ENCODE measurements at places on chromosomes 4 and X.

GRCh38 chr4:183289688-183290087, 30.4 kb downstream of the CLDN22 start:
- DNase-seq: no peak

- no peak for DNase-seq
Measured at GRCh38 chr4:47462799-47463234, 685 bp downstream of the COMMD8 start.

DNA sequence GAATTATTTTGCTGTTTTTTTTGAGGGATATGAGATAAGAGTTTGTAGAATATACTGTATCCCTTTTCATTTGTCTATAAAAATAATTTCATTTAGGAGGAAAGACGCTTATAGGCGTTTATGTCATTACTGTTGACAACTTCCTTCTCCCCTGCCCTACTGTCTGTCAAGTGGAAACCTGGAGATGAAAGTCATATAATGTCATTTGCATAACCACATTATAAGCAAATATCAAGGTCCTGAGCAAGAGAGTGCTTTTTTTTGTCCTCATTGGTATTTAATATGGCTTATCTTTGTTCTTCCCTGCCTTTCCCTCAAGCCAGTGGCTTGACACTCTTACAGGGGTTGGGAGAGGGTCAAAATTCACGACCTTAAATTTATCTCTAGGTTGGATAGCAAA, 55.8 kb downstream of the LRP2BP start:
- no peak for DNase-seq

DNA sequence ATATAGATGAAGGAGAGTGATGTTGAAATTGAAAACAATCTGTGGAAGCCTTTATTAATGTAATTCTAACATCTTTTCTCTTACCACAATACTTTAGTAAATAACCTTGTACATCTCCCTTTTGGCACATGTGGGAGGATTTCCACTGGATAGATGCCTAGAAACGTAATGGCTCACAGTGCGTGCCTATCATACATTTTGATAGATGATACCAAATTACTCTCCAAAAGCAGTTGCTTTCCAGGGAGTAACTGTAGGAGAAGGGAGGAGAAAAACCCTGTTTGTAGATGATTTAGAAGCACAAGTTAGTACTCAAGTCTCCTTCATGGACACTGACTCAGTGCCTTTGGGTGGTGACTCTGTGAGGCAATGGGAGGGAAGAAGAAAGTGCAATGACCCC, 476.3 kb downstream of the CCSER1 start:
- no peak for DNase-seq

DNA sequence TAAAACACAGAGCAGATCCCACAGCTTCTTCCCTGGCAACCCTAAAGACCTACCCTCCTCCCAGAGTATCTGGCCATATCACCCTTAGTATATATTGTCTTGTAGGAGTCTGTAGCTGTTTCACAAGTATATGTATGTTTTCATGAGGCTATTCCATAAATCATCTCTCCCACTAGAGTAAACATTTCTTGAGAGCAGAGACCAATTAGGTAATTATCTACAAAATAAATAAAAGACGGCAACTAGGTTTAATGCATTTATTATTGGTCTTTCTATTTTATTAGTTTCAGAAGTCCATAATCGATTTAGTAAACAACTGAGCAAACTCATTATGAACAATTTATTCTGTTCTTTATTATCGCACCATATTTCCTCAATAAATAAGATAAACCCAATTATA, 7.0 kb downstream of the ACOT9 start:
- no peak for DNase-seq

DNA sequence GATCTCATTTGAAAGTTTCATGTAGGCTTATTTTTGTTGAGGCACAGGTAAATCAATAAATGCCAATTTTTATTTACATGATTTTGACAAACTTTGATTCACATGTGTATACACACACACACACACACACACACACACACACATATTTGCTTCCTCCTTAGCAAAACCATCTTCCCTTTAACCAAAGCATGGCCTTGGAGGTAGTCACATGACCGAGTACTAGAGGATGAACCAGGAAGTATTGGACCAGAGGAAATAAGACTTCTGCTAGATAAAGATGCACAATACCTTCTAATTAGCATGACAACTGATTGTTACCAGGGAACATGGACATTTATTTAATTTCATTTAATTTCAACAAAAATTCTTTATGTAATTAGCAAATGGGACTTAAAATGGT, 23.4 kb upstream of the CFAP299 start:
- no peak for DNase-seq

- no peak for DNase-seq
Measured at GRCh38 chr4:3031357-3032082, 42.8 kb downstream of the HTT-AS start.

- peak; percentile 66 for DNase-seq
Measured at GRCh38 chr4:140012688-140013486, 141.1 kb downstream of the MAML3 start.

DNA sequence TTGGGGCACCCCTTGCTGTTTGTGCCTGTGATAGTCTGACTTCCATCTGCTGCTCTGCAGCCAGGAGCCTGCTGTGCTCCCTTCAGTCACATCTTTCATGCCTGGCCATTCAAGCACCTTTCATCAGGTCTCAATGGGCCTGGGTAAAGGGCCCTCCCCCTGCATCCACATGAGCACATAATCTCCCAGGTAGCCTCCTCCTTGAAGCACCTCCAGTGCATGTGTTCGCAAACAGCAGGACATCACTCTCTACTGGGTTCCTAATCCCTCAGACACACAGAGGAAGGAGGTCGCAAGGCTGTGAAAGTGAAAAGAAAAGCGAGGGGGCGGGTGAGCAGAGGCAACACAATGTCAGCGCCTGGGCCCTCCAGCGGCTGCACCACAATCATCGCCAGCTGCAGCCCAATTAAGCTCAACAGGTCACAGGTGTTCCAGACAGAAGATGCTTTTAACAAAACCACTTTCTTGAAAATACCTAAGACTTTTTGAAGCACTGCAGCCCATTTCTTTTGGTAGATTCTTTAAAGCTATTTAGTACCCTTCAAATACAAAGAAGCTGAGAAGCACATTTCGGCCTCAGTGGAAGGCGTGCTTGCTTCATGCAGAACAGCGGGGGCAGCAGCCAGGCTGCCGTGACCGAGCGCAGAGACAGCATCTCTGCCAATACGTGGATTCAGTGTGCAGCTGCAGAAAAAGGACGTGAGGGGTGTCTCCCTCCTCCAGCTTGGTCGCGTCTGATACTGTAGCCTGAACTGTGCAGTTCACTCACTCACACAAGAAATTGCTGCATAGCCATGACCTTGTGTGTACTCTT, 92.2 kb upstream of the SPRY1 start:
- no peak for DNase-seq

GRCh38 chrX:105803891-105804290, 18.4 kb upstream of the NRK start:
- no peak for DNase-seq

DNA sequence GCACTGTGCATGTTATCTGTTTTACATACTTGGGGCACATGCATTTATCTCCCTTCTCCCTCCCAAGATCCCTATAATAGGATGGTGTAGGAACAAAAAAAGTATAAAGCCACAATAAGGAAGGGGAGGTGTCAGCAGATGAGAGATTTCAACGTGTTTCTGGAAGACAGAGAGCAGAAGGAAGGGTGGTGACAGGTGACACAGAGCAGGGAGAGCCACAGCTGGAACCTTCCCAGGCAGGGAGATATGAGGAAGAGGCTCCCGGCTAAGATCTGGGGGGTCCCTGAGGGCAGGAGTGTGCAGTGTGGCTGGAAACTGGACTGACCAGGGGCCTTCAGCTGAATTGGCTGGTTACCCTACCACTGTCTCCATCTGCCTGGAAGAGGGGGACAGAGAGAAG, 107.4 kb downstream of the BCOR start:
- DNase-seq: no peak

DNA sequence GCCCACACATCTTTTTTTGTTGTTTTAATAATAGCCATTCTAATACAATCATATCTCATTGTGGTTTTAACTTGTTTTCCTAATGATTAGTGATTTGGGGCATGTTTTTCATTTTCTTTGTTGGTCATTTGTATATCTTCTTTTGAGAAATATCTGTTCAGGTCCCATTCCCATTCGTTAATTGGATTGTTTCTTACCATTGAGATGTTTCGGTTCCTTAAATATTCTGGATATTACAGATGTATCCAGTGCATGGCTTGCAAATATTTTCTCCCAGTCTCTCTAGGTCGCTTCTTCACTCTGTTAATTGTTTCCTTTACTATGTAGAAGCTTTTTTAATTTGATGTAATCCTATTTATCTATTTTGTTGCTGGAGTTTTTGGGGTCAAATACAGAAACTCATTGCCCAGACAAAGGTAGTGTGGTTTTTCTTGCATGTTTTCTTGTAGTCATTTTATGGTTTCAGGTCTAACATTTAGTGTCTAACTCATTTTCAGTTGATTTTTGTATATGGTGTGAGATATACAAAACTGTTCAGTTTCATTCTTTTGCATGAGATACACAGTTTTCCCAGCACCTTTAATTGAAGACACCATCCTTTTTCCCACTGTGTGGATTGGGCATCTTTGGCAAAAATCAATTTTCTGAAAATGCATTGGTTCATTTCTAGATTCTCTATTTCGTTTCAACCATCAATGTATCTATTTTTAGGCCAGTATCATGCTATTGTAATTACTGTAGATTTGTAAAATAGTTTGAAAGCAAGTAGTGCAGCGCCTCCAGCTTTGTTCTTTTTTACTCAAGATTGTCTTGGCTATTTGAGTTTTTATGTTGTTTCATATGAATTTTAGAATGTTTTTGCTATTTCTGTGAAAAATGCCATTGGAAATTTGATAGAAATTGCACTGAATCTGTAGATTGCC, 195.9 kb downstream of the SCFD2 start:
- DNase-seq: no peak

DNA sequence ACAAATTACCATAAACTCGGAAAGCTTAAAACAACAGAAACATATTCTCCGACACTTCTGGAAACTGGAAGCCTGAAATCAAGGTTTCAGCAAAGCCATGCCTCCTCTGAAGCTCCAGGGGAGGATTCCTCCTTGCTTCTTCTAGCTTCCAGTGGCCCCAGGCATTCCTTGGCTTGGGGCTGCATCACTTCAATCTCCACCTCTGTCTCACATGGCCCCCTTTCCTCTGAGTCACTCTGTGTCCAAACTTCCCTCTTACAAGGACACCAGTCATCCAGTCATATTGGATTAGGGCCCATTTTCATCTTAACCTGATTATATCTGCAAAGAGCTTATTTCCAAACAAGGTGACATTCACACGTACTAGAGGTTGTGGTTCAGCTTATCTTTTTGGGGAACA, 17.3 kb downstream of the PARM1 start:
- DNase-seq: no peak
